ENCODE measurements at places on chromosomes 12 and 14.

- DNase-seq, result no peak
Observed at GRCh38 chr14:104678346-104678745, 11.1 kb upstream of the INF2 start.

DNA sequence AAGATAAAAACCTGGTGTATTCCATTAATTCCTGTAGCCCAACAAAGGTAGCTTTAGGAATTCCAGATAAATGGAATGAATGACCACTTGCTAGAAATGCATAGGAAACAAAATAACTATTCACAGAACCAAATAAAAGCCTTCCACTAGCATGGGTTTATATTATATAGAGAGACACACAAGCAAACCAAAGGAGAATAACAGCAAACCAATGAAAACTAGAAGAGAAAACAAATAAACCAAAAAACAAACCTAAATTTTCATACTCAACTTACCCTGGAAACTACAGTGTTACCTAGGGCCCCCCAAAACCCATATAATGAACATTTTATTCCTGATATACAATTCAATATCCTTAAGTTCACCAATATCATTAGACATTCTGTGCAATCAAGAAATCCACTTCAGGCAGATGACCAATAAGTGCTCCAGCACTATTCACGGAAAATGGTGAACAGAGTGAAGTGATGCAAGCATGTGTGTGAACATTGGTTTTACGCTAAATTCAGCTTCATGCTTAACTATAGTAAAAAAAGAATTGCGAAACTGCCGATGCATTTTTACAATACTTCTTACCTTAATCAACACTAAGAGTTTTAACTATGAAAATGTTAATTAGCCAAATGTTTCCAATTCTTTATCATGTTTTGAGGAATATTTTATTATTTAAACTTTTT lies 1108.4 kb upstream of the TMEM132C start:
- no peak for DNase-seq

GRCh38 chr14:58245562-58245961 lies 919 bp downstream of the PSMA3 start:
- DNase-seq, result no peak

DNA sequence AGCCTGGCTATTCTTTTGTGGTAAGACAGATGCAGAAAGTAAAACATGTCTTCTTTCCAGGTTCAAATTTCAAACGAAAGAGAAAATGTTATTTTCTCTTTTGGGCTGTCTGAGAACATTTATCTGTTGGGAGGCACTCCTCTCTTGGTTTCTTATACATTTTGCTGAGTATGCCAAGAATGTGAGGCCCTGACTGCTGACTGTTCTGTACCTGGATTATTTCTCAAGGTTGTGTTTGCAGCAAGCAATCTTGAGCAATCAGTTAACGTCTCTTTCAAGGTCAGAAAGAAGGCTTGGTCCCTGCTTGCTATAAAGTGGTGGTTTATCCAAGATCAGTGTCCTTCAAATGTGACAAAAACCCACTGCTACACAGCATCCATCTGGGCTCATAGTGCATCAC lies 9.8 kb downstream of the SSTR1 start:
- DNase-seq, result no peak

- no peak for DNase-seq
Observed at GRCh38 chr14:95895720-95896119, 19.1 kb downstream of the TUNAR start.

GRCh38 chr12:6752167-6752920 lies 597 bp downstream of the MLF2 start:
- no peak for DNase-seq

GRCh38 chr12:132145334-132145733 lies 1.1 kb downstream of the NOC4L start:
- DNase-seq, result no peak

- no peak for DNase-seq
Observed at GRCh38 chr14:75452324-75452723, 24.5 kb downstream of the JDP2 start.

DNA sequence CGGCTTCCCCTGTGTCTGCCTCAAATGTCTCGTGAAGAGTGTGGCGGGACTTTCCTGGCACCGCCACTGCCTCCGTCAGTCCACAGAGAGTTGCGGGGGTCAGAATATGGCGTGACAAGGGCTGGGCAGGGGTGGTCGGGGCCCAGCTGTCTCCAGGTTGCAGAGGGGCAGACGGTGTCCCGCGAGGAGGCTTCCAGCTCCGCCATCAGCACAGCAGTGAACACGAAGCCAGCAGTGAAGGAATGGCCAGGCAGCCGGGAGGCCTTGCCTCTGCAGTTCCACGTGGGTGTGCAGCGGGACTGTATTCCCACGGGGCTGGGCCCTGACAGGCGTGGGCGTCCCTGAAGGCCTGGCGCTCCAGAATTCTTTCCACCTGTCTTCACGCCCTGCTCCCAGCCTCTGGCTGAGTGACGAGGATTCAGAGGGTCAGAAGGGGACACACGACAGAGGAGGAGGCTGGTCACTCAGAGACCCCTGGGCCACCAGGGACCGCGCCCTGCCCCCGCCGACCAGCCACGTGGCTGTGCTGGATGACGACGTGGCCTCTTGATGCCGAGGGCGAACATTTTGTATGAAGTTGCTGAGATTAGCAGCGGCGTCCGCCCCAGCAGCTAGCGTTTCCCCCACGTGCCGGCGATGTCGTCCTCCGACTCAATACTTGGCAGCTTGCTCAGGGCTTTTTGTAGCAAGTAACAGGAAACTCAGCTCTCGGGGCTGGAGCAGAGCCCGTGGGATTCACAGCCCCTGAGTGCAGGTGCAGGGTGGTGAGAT lies 25.0 kb upstream of the GALNT9 start:
- DNase-seq, result no peak

Measured in pons (tissue), 1 donor.